ENCODE measurements at places on chromosomes 4 and X.

DNA sequence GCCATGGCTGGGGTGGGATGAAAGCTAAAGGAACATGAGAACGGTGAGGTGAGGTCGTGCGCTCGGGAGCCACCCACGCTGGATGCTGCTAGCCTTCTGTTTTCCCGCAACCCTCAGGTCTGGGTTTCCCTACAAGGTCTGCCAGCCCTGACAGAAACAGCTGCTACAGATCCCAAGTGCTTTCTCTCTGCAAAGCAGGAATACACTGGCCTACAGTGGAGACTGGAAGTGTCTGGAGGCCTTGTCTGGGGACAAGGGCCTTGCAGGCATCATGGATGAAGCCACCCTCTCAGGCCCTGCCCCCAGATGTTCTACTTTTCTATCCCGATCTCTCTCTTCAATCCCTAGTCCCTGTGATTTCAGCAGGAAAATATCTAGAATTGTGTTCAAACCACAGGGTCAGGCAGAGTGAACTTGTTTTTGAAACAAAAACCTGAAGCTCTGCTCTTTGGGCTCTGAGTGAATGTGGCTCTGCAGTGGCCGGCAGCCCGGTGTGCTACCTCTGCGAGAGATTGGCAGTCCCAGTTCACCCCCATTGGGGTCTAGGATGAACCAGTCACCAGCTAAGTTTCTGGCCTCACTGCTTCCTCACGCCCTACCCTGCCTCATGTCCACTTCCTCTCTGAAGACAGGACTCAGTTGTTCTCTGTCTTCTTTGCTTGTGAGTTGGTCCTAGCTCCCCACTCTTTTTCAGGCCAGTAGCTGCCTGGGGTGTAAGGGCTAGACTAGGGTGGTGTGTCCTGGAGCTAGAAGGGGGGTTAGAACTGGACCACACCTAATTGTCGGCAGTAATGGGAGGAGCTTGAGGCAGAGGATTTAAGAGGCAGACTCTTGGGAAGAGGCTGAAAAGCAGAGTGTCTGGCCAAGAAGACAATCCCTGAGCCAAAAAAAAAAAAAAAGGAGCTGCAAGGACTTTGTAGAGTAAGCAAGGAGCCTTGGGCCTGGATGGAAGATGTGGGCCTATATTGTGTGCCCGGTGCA is 89.6 kb downstream of the RTL5 start:
- DNase-seq, result no peak

- DNase-seq, result no peak
Observed at GRCh38 chr4:26723216-26723615, 137.4 kb upstream of the STIM2 start.

- DNase-seq, result no peak
Observed at GRCh38 chrX:11381464-11381863, 88.3 kb downstream of the AMELX start.

DNA sequence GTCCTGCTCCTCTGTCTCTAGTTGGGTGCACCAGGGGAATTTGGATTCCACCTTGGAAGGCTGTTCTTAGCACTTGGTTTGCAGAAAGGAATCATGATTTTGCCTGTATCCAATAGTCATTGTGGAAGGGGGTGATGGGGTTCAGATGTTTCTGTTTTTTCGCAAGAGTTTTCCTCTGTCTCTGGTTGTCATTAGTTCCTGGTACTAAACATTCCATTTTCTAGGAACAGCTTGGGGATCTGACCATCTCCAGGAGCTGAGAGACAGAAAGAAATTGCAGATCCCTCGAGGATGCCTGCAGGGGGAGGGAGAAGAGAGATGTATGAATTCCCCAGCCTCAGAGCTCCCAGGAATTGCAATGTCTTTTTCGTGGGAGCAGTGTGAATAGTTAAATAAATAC is 70.9 kb downstream of the CYTL1 start:
- no peak for DNase-seq
